ENCODE measurements at places on chromosomes 7 and 10.

DNA sequence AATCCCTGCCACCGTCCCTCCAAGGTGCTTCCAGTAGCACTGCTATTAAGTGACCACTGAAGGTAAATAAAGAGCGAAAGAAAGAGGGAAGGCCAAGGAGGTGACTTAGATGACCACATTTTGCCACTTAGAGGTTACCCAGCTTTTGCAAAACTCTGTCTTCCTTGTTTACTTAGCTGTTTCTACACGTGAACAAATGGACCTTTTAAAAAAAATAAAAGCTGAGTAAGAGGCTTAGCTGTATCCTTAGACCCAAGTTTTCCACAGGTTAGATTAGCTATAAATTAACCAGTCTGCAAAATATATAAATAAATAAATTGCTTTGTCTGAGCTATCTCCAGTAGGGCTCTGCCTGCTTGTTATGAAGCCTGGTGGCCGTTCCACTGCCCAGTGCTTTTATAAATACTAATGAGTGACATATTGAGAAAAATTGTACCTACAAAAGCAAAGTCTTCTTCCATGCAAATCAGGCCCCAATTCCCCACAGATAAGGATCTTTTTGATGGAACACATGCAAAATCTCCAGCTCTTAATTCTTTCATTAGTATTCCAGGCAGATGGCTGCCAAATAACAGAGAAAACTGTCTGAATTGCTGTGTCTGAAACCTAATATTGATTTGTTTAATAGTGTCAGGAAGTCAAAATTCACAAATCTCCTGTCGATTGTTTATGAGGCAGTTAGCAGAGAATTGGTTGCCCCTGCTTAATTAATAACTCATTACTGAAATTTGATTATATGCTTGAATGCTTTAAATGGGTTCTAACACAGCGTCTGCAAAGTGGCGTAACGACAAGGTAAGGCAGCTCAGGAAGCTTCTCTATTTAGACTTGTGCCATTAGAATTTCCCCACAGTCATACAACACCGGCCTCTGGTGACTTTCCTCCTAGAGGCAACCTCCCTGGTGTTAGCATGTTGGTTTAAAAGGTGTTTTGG, 176.7 kb downstream of the EMX2 start:
- DNase-seq: no peak

DNA sequence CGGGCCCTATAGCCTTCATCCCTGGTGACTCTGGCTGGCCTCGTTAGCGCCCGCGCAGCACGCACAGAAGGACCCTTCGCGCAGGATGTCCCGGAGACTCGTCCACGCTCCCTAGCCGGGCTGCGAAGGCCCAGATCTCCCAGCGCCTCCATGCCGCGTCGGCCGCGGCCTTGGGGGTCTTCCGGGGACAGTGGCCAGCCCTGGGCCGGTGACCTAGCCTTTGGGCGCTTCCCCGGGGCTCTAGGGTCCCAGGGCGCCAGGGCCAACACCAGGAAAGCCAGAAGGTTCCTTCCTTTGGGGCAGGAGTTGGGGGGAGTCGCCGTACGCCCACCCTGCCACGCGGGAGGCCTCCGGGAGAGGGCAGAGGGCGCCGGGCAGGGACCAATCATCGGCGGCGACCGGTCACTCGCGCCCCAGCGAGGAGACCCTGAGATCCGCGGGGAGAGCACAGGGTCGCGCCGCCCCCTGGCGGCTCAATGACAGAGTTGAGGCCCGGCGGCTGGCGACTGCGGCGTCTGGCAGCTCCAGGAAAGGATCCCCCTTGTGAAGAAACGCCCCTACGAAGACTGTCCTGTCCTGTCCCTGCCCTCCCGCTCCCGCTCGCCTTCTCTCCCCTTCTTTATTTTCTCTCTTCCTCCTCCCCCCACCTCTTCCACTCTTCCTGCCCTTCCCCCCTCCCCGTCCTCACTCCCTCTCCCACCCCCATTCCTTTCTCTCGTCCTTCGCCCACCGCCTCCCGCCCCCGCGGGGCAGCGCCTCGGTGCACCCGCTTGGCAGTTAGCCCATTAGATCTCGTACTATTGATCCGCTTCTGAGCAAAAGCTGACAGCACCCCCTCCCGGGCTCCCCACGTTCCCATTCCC, 62.3 kb upstream of the LBX1 start:
- DNase-seq: no peak

DNA sequence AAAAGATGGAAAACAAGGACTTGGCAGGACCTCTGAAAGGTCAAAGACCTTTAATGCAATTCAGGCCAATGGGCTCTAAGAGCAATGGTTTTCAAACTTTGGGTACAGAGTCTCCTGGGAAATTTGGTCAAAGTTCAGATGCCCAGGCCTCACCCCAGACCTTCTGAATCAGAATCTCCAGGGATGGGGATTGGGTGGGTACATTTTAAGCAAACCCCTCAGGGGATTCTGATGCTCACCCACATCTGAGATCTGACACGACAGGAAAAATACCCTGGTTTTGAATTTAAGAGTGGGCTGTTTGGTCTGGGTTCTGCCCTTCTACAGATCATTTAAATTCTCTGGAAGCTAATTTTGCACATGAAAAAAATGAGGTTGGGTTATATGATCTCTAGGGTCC, 214.8 kb upstream of the PLXNA4 start:
- DNase-seq: no peak

DNA sequence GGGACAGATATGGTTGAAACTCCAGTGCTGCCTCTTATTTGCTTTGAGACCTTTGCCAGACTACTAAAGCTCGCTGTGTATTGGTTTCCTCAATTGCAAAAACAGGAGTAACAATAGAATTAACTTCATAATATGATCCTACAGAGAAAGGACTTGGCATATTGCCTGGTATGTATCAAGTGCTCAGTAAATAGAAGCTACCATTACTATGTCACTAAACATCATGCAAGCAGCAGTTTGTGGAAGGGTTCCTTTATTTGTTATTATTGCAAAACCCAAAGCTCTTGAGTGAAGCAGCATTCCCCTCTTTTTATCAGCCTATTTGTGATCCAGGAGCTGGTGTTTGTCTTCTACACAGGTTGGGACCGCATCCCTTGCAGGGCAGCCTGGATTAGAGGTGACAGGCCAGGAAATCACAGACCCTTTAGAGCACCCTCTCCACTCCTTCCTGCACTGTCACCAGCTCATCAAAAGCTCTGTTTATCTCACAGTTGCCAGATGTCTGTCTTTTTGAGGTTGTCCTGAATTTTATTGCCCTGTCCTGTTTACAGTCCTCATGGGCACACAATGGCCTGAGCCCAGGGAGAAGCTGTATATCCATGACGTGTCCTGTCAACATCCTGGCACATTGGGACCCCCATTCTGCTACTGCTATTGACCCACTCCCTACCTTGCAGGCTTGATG, 121.5 kb downstream of the SNX10 start:
- no peak for DNase-seq

GRCh38 chr10:60821656-60822055, 43.4 kb downstream of the CDK1 start:
- no peak for DNase-seq

DNA sequence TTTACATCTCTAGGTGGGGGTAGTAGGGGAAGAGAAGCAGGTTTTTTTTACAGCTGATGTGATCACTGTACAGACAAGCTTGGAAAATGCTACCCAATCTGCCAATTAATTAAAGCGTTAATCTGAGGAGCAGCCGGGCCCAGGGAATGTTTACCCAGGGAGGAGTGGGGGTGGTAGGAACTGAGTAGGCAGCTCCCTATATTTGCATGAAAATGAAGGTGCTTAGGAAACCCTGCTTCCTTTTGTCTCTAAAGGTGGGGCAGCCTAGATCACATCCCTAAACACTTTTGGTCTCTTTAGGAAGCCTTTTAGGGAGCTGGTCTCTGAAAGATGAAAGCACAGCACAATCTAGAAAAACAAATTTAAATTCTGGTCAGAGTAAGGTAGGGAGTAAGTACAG, 53.0 kb upstream of the NFKB2 start:
- peak; percentile 48 for DNase-seq

DNA sequence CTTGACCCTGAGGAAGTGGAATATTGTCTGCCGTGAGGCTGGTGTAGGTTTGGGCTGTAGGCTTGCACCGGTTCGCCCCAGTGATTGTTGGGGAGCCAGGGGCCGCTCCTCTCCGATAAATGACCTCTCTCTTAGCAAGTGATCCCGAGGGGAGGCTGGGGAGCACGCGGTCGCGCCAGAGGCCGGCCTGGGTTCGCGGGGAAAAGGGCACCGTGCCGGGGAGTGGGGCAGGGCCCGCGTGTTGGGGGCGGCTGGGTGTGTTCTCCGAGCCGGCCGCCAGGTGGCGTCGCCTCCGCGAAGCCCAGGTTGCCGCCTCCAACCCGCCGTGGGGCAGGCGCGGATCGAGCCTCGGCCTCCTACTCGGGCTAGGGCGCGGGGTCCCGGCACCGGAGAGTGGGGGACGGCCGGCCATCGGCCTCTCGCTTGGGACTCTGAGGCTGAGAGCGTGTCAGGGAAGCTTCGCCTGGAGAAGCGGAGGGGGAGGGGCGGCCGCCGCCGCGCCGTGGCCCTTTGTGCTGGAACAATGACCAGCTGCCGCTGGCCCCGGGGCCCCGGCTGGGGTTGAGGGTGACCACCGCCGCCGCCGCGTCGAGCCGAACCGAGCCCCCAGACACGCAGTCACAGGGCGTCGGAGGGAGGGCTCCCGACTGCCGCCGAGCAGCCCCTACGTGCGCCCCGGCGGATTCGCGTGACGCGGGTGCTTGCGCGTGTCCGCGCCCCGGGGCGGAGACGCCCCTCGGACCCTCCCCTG, 442 bp upstream of the LZTS2 start:
- no peak for DNase-seq

GRCh38 chr10:7337431-7338171, 73.2 kb downstream of the SFMBT2 start:
- no peak for DNase-seq
